Neural progenitor cell (in vitro differentiated cells): ENCODE measurements at places on chromosomes 3 and 15. TPM values are rescaled to one million over a fixed set of nuclear protein-coding genes. Genes with fewer than 3 reads are reported as not detected.

GOLGA6L26 gene
- total RNA-seq, result not detected in 2 replicates

GRCh38 chr3:135865085-135865484, 100.4 kb upstream of the PPP2R3A start:
- no peaks in the 10 kb centered on the region for H3K36me3 ChIP-seq
- no peaks in the 10 kb centered on the region for H3K4me1 ChIP-seq
- no peak overlapping the region for H3K27ac ChIP-seq
- no peaks in the 10 kb centered on the region for H3K27me3 ChIP-seq
- no peak overlapping the region for H3K4me3 ChIP-seq
- DNase-seq, result no peak

DNA sequence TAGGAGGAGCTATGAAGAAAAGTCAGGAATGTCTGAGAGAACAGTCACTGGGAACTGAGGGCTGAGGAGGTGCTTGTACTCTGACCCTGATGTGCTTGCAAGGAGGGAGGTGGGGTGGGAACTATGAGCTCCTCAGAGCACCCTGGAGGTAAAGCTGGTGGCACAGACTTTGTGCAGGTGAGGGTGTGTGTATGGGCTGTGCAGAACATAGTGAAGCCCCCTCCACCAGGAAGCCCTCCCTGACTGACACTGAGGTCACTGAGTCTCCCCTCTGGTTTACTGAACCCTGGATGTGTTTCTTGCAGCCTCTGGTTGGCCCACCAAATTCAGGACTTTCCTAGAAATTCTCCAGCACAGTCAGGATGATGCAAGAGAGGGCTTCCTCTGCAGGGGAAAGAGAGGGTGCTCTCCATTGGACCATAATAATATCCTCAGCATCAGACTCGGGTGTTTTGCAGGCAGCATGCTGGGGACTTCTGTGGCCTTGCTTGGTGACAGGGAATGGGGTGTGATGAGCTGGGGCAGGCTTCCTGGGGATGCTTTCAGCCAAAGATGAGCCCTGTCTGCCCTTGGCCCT, 1.5 kb upstream of the ISLR start:
- no peak overlapping the region for H3K4me3 ChIP-seq
- peaks cover 23% of the 10 kb centered on the region for H3K4me1 ChIP-seq
- no peaks in the 10 kb centered on the region for H3K36me3 ChIP-seq
- no peaks in the 10 kb centered on the region for H3K27me3 ChIP-seq
- no peak overlapping the region for H3K27ac ChIP-seq

CSPG5 gene
- total RNA-seq, result 1.7 and 4.6 TPM in 2 replicates

GRCh38 chr3:61980041-61980440, 393.3 kb downstream of the FEZF2 start:
- H3K4me3 ChIP-seq, result no peak overlapping the region
- H3K4me1 ChIP-seq, result peaks cover 11% of the 10 kb centered on the region
- H3K36me3 ChIP-seq, result no peaks in the 10 kb centered on the region
- no peak overlapping the region for H3K27ac ChIP-seq
- H3K27me3 ChIP-seq, result no peaks in the 10 kb centered on the region
- DNase-seq, result no peak

MRAS gene
- total RNA-seq, result 11.2 and 17.2 TPM in 2 replicates

DNA sequence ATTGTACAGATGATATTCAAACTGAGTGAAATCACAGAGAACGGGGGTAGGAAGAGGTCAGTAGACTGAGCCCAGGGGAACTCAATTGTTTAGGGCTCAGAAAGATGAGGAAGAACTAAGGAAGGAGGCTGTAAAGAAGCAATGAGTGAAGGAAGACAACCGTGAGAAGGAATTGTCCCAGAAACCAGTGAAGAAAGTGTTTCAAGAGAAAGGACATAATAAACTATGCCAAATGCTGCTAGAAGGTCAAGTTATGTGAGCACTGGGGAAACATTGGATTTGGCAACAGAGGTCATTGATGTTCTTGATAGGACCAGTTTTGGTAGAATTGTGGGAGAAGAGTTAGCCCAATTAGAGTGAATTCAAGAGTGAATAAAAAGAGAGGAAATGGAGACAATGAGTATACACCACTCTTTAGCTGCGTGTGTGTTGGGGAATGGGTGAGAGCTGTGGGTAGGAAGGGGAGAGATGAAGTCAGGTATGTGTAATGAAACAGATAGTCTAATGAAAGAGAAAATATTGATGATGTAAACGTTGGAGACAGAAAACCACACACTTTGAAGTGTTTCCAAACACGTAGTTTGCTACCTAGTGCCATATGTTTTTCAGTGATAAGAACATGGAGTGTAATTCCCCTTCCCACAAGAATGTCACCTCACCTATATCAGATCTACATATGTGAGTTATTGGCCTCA, 42.5 kb upstream of the MME start:
- H3K36me3 ChIP-seq, result no peaks in the 10 kb centered on the region
- no peak overlapping the region for H3K27ac ChIP-seq
- no peak for DNase-seq
- no peaks in the 10 kb centered on the region for H3K27me3 ChIP-seq
- H3K4me3 ChIP-seq, result no peak overlapping the region
- H3K4me1 ChIP-seq, result peaks cover under 1% of the 10 kb centered on the region

DNA sequence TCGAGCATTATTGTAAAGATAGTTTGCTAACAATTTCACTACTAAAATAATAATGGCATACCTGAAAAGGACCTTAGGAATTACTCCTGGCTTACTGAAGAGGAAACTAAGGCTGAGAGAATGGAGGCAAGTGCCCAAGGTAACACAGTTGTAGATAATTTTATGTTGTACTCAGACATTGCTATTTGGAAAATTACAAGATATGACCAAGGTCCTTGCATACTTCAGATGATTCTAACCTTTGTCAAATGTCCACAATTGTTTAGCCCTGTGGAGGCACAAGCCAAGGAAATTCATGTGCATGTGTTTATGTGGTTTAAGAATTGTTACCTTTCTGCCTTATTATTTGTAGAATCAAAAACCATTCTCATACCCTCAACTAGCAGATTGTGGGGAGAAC, 105.7 kb downstream of the TUSC7 start:
- H3K27ac ChIP-seq, result peak overlapping the region; percentile 23
- H3K36me3 ChIP-seq, result no peaks in the 10 kb centered on the region
- H3K4me3 ChIP-seq, result no peak overlapping the region
- DNase-seq, result no peak
- no peaks in the 10 kb centered on the region for H3K27me3 ChIP-seq
